Stimulated activated CD4-positive, alpha-beta T cell treated with anti-CD3 and anti-CD28 coated beads, Interleukin-1b, Interleukin-23, amount 100 ng/mL, for 1 hour (primary cell): ENCODE measurements at places on chromosomes 13 and 19.

GRCh38 chr13:33785384-33785783 lies 32.6 kb upstream of the RFC3 start:
- DNase-seq: no peak

GRCh38 chr13:34474187-34474868 lies 467.7 kb upstream of the NBEA start:
- DNase-seq: no peak

DNA sequence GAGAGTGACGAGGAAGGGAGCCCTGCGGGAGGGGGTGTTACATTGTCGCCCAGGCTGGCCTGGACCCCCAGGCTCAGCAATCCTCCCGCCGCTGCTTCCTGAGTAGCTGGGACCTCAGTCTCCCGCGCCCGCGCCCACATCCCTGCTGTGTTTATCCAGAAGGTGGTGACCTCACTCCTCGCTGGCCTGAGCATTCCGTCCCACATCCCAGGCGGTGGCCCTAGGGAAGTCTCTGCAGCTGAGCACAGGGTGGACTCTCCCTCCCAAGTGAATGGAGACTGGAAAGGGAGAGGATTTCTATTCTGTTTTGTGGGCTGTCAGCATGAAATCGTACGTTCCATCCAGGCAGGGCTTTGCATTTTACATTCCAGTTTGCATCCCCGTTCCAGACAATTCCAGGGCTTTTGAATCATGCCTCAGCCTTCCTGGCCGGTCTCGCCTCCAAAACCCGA lies 401 bp upstream of the ZNF765 start:
- DNase-seq: no peak

- no peak for DNase-seq
Observed at GRCh38 chr19:45099467-45100191, 6.7 kb downstream of the PPP1R37 start.

DNA sequence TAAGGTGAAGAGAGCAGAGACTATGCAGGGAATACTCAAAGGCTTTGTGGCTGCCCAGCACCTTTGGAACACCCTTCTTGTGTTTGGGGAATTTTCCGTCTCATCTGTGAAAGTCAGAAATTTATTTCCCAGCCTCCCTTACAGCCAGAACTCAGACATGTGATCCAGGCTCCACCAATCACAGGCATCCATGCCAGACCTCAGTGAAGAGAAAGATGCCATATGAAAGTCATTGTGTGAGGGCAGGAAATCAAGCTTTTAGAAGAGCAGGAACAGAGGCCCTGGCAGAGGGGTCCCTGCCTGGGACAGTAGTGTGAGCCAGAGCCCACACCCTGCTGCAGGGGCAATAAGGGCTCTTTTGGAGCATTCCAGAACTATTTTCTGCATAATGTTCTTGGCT lies 12.1 kb downstream of the CCDC70 start:
- no peak for DNase-seq

GRCh38 chr13:47126432-47126831 lies 229.6 kb upstream of the HTR2A start:
- DNase-seq: no peak

GRCh38 chr19:52527956-52528351 lies 486 bp downstream of the ZNF808 start:
- DNase-seq: no peak

- no peak for DNase-seq
Observed at GRCh38 chr19:1315470-1316166, 29.9 kb downstream of the EFNA2 start.

DNA sequence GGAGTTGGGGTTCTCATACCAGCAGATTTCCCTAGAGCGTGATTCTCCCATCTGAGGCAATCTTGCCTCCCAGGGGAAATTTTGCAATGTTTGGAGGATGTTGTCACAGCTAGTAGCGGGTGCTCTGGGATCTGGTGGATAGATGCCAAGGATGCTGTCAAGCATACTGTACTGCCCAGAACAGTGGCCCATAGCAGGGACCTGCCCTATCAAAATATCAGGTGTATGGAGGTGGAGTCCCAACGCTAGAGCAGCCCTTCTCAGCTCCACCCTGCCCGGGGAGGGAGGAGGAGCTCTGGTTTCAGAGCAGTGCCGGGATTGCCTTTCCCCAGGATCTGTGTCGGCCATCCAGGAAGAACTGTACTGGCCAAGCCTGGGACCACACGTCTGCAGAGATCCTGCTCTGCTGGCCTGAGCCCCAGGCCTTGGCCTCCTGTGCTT lies 10.9 kb upstream of the QTRT1 start:
- DNase-seq: no peak

DNA sequence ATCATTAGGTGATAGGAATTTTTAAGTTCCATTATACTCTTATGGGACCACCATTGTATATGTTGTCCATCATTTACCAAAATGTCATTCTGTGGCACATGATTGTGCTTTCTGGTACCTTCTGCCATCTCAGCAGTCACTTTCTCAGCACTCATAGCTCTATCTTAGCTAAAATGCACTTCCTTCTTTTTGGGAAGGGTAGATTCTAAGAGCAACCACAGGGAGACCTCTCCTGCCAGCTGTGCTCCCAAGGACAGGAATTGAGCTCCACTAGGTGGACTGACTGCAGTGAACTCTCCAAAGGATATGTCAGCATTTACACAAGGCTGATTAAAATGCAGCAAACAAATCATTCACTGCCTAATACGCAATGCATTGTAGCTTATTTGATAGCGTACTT lies 91.8 kb upstream of the OBI1 start:
- DNase-seq: no peak

GRCh38 chr13:110300090-110300815 lies 6.7 kb downstream of the COL4A1 start:
- DNase-seq: no peak

- DNase-seq: no peak
Observed at GRCh38 chr19:6498294-6499036, 3.6 kb downstream of the TUBB4A start.

DNA sequence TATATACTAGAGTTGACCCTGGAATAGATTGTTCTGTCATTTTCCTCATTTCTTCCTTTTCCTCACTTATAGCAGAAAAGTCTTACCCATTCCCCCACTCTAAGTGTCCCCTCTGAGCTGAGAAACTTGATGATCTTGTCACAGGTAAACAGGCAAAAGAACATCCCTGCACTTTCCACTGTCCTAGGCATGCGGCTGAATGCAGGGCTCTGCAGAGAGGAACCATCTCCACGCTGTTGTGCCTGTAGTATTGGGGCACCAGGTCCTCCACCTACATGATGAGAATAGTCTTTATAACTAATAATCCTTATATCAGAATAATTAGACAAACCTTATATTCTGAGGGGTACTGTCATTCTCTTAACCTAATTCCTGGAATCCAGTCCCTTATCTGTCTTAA lies 211.3 kb downstream of the RBM26 start:
- no peak for DNase-seq

GRCh38 chr13:43758834-43759233 lies 27.9 kb downstream of the ENOX1 start:
- DNase-seq: no peak

GRCh38 chr13:22789027-22789593 lies 391.7 kb upstream of the SGCG start:
- DNase-seq: no peak

DNA sequence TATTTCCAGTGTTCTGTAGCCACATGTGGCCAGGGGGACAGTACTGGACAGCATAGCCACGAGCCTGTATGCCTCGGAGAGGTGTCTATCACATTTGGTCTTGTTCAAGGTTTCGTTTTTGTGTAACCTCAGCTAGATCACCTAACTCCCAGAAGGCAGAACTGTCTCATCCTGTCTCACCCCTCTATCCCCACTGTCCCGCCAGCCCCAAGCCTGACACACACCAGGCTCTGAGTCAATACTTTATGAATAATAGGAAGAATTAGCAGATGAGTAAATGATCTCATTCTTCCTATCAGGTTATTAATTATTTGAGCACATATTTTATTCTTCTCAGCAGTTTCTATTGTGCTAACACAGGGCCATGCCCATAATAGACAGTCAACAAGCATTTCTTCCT lies 132.2 kb downstream of the NUFIP1 start:
- DNase-seq: no peak

GRCh38 chr19:8525401-8525684 lies 11.4 kb upstream of the ZNF414 start:
- DNase-seq: no peak

- no peak for DNase-seq
Observed at GRCh38 chr19:23887642-23888041, 27.0 kb upstream of the ZNF726 start.

DNA sequence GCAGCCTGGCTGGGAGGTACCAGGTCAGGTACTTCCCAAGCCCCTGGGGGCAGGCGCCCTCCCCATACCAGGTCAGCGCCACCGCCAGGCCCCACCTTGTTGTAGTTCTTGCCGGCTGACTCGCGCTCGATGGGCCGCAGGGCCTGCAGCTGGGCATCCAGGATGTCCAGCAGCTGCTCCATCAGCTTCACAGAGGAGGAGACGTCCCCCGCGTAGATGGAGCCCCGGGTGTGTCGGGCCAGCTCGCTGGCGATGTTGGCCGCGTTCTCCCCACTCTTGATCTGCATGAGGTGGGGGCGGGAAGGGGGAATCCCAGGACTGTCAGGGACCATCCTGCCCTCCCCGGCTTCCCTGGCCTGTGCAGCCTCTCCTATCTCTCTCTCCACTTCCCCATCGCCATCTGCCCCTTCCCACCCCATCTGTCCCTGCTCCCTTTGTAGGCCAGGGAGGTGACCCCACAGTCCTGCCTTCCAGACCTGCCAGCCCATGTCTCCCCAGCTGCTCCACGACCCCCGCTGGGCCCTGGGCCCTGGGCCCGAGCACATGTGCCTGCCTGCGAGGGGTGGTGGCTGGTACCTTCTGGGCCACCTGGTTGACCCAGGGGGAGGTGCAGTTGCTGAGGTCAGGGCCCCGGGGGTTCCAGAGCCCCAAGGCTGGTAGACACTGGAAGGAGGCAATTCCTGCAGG lies 23.8 kb upstream of the ASF1B start:
- DNase-seq: no peak

DNA sequence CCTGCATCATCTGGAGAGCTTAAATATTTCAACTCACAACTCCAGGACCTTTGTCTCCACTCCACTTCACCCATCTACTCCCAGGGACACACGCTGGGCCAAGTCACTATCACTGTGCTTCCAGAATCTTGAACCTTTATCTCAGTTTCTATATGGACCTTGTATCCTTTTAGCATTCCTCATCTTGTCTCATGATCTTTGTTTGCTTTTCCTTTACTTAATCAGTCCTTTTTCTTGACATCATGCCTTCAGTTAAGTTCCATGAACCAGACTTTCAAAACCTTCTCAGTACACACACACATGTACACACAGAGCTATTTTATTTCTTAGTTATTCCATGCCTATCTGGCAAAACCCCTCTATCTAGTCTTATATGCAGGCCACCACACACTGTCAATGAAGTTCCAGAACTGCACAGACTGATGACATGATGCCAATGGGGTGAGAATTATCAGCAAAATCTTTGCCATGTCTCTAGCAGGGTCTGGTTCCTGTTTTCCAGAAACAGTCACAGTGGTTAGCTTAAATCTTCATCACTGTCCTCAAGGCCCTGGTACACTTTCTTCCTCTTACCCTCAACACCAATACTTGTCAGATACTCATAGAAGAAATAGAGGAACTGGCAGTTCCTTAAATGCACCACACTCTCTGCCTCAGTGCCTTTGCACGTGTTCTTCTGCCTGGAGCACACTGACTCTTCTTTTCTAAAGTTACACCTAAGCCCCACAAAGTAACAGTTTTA lies 77.6 kb upstream of the STARD13 start:
- DNase-seq: no peak

DNA sequence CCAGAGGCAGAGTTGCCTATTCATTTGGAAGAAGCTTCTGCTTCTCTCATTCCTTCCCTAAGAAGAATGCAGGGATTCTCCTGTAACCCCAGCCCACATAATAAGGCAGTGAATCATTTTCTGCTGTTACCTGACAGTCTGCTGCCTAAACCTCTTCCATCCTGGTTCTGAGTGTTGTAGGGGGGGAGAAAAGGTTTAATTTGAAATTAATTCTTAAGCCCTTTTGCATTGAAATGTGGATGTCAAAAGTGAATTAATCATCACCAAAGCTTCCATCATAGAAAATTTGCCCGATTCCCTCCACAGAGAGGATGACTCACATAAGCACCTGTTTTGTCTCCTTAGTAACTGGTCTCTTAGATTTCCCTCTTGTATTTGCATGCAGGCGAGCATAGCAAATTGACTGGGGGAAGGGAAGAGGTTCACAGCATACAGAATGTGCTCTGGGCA lies 146.7 kb upstream of the FNDC3A start:
- DNase-seq: no peak

GRCh38 chr13:21015284-21015683 lies 46.1 kb downstream of the LATS2 start:
- DNase-seq: no peak

GRCh38 chr13:101394605-101395004 lies 21.7 kb downstream of the NALCN start:
- DNase-seq: no peak

- no peak for DNase-seq
Observed at GRCh38 chr13:89322466-89322865, 1651.3 kb downstream of the SLITRK5 start.

DNA sequence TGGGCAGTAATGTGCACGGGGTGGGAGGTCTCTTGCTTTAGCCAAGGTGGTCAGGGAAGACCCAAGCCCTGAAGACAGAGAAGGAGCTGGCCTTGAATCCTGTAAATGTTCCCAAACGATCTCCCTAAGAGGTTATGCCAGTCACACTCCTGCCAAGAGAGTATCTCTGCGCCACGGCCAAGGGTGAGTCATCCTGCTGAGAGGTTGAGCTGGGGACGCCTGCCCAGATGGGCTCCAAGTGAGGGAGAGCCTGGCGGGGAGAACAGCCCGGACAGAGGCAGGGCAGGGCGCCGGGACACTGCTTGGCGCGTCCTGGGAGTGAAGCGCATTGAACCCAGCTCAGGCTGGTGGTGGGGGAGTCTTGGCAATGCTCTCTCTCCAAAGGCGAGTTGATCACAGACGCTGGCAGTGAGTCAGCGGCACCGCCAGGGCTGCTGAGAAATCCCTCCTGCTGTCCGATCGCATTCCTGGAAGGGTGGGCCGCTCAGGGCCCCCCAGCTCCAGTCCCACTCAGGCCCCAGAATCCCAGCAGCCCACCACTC lies 16.4 kb downstream of the SULT2B1 start:
- no peak for DNase-seq

DNA sequence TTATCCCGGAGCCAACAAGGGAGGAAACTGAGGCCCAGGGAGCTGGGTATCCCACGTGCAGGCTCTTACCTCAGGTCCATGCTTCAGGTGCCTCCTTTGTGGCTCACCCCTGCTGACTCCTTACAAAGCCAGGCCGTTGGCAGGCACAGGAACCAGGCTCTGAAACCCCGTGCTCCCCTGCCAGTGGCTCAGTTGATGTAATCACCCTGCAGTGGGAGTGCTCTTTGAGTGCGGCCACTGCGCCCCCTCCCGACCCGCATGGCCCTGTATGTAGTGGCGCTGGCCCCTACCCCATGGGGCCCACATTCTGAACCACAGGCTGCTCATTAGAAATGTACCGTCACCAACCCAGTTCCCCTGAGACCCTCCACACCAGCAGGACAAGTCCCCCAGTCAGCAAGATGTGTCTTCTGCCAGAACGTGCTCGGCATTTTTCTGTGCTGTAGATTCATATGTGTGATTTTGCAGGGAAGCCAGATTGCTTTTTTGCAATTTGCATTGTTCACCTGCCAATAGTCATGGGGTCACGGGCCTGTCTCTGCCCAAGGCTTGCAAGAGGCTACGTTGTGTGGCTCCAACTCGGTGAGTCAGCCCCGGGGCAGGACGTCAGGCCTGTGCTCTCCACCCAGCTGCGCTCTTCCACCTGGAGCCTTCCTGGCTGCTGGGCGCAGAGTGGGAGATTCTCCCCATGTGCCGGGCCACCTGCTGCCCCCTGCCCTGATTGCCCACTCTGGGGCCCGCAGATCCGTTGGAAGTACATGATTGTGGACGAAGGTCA lies 60.3 kb downstream of the SMARCA4 start:
- no peak for DNase-seq
